Stimulated activated CD4-positive, alpha-beta T cell treated with anti-CD3 and anti-CD28 coated beads, Interleukin-1b, Interleukin-23, amount 100 ng/mL, for 1 hour (primary cell): ENCODE measurements at places on chromosomes 3 and 15.
A peak's percentile ranks its signal among the peaks of the same experiment; 100 is the strongest.

- no peak for DNase-seq
Observed at GRCh38 chr3:8650583-8651416, 6.2 kb upstream of the SSUH2 start.

- no peak for DNase-seq
Observed at GRCh38 chr3:133869586-133869985, 26.1 kb downstream of the RAB6B start.

DNA sequence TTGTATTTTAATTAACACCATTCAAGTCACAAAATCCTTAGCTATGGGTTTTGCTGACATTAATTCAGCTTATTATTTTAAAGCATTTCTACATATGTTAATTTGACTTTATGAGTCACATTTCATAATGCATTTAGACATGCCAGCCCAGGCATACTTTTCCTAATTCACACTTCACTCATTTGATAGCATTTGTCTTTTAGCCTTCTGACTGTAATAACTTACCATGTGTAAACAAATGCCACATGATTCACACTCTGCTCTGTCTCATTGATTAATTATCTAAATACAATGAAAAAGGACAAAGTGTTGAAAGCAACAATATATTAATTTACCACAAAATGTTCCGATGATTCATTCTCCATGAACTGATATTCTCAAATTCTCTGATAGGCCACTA, 927.8 kb upstream of the EPHA6 start:
- no peak for DNase-seq

GRCh38 chr15:25346371-25346770, 92.5 kb downstream of the UBE3A start:
- no peak for DNase-seq

DNA sequence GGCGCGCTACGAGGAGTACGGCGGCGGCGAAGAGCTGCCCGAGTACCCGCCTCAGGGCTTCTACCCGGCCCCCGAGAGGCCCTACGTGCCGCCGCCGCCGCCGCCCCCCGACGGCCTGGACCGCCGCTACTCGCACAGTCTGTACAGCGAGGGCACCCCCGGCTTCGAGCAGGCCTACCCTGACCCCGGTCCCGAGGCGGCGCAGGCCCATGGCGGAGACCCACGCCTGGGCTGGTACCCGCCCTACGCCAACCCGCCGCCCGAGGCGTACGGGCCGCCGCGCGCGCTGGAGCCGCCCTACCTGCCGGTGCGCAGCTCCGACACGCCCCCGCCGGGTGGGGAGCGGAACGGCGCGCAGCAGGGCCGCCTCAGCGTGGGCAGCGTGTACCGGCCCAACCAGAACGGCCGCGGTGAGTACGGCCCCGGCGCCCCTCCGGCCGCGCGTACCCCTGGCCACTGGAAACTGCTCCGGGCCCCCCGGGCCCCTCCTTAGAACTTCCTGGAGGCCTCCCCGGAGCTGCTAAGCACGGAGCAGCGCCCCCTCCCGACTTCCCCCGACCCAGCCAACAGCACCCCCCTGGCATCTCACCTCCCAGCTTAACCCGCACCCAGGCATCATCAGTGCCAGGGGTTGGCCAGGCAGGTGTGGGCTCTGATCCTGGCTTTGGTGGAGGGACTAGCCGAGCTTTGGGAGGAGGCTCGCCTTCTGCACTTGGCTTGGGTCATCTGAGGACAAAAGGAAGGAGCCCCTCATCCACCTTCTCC, 1.4 kb downstream of the LOXL1 start:
- DNase-seq = peak; percentile 37

DNA sequence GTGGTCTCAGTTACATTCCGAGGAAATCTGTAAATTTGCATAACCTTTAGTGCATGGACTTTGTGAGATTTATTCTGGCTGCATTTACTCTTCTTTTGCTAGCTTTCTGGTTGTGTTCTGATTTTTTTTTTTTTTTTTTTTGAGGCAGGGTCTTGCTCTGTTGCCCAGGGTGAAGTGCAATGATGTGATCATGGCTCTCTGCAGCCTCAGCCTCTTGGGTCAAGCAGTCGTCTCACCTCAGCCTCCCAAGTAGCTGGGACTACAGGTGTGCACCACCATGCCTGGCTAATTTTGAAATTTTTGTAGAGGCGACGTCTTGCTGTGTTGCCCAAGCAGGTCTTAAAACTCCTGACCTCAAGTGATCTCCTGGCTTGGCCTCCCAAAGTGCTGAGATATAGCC, 12.6 kb downstream of the RAB5A start:
- no peak for DNase-seq

DNA sequence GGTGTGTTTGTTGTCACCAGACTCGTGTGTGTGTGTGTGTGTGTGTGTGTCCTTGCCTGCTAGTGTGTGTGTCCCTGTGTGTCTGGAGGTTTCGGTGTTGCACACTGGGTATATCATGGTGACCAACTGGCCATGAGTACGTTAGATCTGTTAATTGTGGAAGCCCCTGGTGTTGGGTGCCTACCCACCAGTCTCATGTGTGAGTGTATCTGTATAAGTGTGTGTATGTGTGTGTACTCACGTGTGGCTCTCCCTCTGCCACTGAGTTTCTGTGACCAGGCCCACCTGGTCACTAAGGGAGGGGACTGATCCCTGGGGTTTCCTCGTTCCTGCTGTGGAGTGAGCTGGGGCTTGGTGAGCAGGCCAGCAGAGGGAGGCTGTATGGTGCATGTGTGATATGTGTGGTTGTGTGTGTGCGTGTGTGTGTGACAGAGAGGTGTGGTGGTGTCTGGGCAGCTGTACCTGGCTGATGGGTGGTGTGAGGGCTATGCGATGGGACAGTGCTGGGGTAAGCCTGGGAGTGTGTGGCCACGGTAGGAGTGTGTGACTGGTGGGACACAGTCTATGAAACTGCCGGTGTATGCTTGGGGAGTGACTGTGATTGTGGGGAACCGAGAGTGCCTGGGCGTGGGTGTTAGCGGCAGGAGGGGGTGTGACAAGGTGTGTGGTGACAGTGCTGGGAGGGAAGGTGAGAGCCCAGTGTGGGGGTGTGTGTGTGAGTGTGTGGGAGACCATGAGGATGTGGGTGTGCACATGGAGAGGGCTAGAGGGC, 1.8 kb downstream of the PRKCD start:
- DNase-seq = no peak

- DNase-seq = no peak
Observed at GRCh38 chr3:44093531-44093930, 148.2 kb upstream of the TOPAZ1 start.

DNA sequence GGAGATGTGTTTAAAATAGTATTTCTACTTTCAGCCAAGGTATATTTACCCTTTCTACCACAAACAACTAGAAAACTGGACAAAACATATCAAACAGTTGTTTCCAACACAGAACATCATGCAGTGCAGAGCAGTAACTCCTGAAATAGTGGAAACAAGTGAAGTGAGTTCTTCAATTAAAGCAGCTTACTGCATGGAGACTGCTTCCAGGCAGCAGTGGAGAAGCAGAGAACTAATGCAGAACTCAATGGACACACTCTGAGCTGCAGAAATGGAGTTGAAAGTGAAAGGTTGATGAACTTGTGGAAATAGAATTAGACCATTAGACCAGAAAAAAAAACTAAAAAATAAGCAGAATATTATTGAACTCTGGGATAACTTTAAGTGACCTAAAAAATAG, 478.9 kb downstream of the CNTN6 start:
- no peak for DNase-seq

GRCh38 chr15:29276366-29276765, 6.7 kb upstream of the NSMCE3 start:
- no peak for DNase-seq
